Lung microvascular endothelial cell (primary cell): ENCODE measurements at places on chromosomes 16 and 17. TPM values are rescaled to one million over a fixed set of nuclear protein-coding genes. Genes with fewer than 3 reads are reported as not detected.
A peak's percentile ranks its signal among the peaks of the same experiment; 100 is the strongest.

DNA sequence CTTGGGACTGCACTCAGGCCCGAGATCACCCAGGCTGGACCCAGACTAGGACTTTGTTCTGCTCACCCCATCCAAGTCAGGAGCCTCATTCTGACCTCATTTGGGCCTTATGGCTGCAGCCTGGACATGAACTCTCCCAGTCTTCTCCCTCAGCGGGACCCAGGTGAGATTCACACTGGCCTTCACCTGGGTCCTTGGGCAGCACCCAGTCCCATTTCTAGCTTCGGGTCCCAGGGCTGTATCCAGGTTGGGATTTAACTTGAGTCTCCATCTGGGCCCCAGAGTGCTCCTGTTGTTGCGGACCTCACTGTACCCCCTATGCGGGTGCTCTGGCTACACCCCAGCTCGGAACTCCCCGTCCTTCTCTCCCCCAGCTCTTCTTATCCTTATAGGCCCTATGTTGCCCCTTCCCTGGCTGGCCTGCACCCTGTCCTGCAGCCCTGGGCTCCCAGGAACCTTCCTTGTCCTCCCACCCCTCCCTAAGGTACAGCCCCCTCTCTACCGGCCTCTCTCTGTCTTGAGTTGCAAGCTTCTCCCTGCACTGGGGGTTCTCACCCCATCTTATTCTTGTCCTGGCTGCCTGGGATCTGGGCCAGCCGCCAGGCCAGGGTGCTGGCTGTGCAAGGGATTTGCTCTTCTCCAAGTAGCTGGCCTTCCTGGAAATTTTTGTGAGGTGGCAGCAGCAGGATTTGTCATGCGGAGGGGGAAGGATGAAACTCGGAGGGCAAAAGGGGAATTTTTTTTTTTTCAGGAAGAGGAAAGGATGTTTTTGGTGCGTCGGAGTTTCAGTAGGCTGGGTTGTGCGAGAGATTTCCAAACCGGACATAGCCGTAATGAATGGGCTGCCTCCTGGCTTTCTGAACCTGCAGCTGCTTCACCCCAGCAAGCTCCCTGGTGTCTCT, 904 bp downstream of the MAP2K3 start:
- peak; percentile 71 for DNase-seq

The KRT28 gene
- total RNA-seq: not detected in 2 replicates

DNA sequence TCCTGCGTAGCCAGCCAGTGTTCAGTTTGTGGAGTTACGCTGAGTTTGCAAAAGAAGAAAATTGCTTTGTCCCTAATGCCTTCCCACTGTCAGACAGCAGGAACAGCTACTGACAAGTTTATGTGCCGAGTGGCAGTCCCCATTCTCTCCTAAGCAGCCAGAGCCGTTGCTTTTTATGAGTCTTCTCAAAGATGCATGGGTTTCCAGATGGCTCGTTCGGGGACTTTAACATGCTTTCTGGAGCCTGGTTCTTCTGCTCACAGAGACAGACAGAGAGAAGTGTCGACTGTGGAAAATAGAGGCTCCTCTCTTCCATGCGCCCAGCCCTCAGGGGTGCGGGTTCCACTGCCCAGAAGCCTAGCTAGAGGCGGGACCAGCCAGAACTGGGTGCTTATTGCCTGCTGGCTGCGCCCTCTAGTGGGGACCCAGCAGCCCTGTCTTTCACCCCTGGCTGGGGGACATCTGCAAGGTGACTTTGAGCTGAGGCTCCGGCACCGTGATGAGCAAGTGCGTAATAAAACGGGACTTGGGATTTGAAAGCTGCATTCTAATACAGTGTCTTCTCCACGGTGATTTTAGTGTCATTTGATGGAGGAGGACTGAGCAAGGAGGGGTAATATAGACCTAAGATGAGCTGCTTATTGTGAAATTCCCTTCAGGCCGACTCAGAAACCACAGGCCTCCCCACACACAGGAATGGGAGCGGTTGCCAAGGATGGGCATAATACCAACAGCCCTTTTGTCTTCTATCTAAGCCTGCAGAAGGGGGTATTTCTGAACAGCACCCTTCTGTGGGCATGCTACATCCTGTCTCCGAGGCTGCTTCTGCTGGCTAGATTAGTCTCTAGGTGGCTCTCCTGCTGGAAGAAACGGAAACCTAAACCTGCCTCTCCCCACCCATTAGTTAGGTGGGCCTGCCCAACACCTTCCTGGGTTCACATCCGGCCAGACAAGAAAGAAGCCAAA, 73.1 kb downstream of the CCDC182 start:
- DNase-seq: peak; percentile 79

The MMD gene
- total RNA-seq: 8.5 and 13.3 TPM in 2 replicates

DNA sequence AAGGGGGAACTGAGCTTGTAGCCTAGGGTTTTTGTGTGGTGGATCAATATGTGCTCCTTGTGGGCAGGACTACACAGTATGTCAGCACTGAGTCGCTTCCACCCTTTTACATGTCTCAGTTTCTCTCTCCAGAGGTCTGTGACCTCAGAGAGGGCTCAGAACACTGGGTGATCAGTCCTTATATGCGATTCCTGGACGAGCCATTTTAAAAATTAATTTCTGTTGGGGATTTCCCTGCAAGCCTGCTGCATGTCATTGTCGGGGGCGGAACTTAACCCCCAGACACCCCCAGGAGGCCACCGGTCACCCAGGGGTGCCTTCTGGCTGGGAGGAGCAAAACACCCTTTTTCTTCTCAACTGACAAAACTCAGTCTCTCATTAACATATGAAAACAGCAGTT, 14.1 kb downstream of the DHRS7B start:
- DNase-seq: no peak

DNA sequence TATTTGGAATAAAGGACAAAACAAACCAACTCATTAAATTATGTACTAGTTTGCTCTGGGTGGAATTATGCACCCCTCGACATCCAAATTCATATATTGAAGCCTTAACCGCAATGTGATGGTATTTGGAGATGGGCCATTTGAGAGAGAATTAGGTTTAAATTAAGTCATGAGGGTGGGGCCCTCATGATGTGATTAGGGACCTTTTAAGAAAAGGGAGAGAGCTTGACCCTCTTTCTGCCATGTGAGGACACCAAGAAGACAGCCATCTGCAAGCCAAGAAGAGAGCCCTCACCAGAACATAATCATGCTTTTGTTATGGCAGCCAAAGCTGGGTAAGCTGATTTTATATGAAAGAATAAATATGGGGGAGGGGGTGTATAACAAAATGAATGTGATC, 2.0 kb downstream of the C16orf87 start:
- DNase-seq: no peak

GRCh38 chr16:24504472-24505345, 34.7 kb upstream of the RBBP6 start:
- peak; percentile 61 for DNase-seq

The EVI2B gene
- 0.22 TPM in 1 of 2 replicates, not detected in the other for total RNA-seq

DNA sequence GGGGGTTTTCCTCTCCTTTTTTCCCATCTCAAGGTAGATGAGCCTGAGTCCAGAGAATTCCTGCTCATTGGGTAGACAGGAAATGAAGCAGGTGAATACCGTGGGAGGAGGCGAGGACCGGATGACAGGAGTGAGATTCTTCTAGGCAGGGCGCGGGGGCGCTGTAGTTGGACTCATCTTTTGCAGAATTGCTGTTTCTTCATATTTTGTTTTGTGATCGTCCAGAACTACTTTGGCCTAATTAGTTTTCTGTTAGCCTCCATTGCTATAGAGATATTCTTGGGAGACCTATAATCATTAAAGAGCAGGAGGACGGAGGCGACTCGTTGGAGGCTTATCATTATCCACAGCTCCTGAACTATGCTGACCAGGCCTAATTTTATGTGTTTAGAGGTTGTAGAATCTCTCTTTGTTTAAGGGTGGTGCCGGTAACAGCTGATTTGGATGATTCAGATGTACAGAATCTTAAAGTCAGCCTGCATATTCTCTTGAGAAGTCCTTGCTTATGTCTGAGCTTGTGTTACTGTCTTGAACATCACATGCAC, 650 bp downstream of the ATP6V0A1 start:
- DNase-seq: peak; percentile 26

DNA sequence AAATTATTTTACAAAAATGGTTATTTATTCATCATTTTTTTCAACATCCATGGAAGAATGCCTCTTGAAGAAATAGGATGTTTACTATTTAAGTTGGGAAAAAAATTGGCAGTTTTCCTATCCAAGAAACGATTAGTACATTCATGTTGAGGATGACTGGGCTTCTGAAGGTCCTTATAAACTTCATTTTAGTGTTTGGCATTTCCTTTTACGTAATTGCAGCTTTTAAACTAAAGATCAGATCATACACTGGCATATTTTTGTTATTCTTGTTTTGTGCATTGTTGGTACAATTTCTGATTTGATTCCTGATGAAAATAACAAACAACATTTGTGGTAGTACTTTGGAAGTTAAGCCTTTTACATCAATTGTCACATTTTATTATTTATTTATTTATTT, 11.5 kb downstream of the KCNJ16 start:
- no peak for DNase-seq

The ARSG gene
- 1.3 and 2.4 TPM in 2 replicates for total RNA-seq

- no peak for DNase-seq
These were observed 5.5 kb upstream of the MNT start for GRCh38 chr17:2406271-2406902.
